ENCODE measurements at places on chromosomes 1 and 21. TPM values are rescaled to one million over a fixed set of nuclear protein-coding genes. Genes with fewer than 3 reads are reported as not detected.

- DNase-seq, result no peak
Measured at GRCh38 chr1:109975718-109976117, 8.8 kb upstream of the AHCYL1 start.

Gene NUAK2
- polyA plus RNA-seq, result 1.2 TPM

- DNase-seq, result no peak
Measured at GRCh38 chr1:172004671-172005070, 163.4 kb downstream of the DNM3 start.

DNA sequence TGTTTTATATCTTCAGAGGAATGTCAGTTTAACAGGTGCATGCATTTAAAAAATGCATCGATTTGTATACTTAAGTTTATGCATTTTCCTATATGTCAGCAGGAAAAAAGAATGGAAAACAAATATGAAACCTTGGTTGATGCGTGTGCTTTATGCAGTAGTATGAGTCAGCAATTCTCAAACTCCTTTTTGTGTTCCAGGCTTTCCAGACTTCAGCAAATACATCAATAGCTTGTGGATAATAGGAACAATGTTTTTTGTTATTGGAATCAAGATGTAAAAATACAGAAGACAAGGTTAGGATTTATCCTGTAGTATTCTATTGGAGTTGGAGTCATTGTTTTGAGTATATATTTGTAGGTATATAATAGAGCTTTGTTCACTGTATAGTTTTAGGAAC, 45.2 kb downstream of the CHODL start:
- DNase-seq, result no peak

- no peak for DNase-seq
Measured at GRCh38 chr1:23726686-23727085, 16.6 kb upstream of the ELOA start.

- no peak for DNase-seq
Measured at GRCh38 chr1:54047384-54048305, 5.4 kb downstream of the TMEM59 start.

GRCh38 chr1:235108876-235109275, 19.8 kb downstream of the TOMM20 start:
- DNase-seq, result no peak

Gene TNFRSF9
- polyA plus RNA-seq, result 0.05 TPM

- DNase-seq, result no peak
Measured at GRCh38 chr1:41576620-41577019, 92.1 kb upstream of the EDN2 start.

DNA sequence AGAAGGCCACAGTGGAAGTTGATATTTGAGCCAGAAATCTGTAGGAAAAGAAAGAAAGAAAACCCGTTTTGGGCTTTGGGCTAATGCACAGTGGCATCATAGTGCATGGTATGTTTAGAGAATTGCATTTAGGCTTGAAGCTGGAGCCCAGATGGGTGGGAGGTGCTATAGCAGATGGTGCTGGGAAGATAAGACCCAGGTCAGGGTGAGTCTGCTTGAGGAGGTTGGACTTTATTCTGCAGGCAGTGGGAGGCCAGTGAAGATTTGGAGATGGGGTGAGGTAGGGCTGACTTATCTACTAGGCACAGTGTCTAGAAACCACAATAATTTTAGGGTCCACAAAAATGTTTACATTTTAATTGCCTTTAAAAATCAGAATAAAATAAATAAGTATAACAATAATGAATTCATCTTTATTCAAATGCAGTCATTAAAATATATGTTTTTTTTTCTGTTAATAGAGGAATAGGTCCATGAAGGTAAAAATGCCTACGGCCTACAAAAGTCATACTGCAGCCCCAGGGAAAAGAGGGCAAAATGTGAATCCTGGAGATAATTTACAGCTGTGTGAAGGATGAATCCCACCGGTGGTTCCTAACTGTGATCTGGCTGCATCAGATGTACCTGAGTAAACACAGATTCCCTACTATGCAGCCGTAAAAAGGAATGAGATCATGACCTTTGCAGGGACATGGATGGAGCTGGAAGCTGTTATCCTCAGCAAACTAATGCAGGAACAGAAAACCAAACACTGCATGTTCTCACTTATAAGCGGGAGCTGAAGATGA, 8.7 kb downstream of the DNAJC6 start:
- DNase-seq, result no peak

- no peak for DNase-seq
Measured at GRCh38 chr1:119483441-119484200, 23.4 kb upstream of the HSD3B1 start.

Gene PROX1
- polyA plus RNA-seq, result 4.8 TPM

Gene OR2T35
- not detected for polyA plus RNA-seq

- no peak for DNase-seq
Measured at GRCh38 chr1:66684353-66684752, 67.9 kb upstream of the DYNLT5 start.

Gene LRRIQ3
- polyA plus RNA-seq, result 0.52 TPM

DNA sequence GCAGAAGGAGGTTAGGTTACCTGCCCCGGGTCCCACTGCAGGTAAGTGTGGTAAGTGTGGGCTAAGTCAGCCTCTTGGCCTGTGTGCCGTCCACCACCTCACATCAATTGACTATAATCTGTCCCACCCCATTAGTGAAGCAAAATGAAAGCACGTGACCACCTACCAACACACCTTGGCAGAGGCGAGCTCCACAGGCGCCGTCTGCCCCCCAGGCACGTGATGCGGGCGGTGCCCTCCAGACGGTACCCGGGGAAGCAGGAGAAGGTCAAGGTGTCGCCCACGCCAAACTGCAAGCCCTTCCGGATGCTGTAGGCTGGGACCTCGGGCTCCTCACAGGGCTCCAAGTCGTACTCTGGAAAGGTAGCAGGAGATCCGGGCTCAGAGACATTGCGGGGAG, 149.5 kb upstream of the HMGB4 start:
- DNase-seq, result no peak

DNA sequence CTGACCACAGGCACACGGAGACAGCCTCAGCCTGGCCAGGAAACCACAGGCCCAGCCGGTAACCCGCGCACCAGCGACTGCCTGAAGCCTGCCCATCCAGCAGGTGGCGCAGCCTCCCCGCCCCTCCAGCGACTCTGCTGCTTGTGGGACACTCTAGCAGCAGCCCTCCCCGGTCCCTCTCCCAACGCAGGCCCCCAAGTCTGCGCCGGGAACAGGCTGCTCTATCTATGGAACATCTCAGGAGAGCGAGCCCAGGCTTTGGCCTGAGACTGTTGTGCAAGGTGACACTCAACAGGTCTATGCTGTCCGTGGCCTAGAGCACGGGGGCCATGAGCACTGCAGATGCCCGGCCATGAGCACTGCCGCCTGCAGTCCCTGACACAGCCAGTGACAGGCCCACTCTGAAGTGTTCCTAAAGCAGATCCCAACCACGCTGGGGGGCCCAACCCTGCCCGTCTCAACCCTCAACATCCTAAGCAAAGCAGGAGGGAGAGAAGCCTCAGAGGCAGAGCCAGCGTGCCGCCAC, 28.4 kb downstream of the WDR4 start:
- DNase-seq, result no peak

Gene THEM5
- polyA plus RNA-seq, result not detected

- no peak for DNase-seq
Measured at GRCh38 chr1:177487481-177487880, 316.7 kb downstream of the BRINP2 start.

Gene PCNX2
- polyA plus RNA-seq, result 5.7 TPM

DNA sequence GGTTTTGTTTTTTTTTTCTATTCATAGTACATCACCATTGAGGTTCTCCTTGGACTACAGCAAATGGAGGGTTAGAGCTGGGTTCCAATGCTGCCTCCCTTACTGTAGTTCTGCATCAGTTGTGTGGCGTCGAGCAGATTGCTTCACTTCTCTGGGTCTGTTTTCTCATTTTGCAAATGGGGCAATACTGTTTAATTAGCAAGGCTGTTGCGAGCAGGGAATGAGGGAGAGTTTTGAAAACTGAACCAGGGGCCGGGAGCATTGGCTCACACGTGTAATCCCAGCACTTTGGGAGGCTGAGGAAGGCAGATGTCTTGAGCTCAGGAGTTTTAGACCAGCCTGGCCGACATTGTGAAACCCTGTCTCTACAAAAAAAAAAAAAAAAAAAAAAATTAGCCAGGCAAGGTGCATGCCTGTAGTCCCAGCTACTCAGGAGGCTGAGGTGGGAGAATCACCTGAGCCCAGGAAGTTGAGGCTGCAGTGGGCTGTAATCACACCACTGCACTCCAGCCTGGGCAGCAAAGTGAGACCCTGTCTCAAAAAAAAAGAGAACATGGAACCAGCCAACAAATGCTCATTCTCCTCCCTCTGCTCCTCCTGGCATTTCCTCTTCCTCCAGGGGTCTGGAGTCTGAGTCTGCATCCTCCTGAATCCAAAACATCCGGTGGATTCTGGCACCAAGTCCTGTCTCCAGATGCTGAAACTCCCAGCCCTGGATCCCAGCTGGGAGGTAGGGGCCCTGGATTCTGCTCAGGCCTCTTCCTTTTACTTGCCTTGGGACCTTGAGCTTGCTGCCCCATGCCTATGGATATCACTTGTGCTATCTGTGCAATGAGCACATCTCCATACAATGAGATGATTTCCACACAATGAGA, 3.7 kb upstream of the PLOD1 start:
- DNase-seq, result peak; percentile 59

DNA sequence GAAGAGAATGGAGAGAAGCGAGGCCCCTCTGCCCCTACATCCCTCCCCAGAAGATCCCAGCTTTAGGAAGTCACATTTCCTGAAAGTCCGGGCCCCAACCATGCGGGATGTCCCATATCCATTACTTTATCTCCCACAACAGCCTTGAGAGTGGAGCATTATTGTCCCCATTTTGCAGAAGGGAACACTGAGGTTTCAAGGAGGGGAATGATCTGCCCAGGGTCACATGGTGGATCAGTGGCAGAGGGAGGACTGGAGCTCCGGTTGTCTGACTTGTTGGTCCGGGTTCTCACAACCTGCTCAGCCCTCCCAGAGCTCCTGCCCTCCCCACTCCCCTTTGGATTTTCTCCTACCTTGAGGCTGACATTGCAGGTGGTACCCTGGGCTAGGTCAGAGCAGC, 2.2 kb upstream of the CRYBG2 start:
- no peak for DNase-seq

GRCh38 chr1:115323366-115324004, 14.6 kb downstream of the NGF start:
- no peak for DNase-seq

DNA sequence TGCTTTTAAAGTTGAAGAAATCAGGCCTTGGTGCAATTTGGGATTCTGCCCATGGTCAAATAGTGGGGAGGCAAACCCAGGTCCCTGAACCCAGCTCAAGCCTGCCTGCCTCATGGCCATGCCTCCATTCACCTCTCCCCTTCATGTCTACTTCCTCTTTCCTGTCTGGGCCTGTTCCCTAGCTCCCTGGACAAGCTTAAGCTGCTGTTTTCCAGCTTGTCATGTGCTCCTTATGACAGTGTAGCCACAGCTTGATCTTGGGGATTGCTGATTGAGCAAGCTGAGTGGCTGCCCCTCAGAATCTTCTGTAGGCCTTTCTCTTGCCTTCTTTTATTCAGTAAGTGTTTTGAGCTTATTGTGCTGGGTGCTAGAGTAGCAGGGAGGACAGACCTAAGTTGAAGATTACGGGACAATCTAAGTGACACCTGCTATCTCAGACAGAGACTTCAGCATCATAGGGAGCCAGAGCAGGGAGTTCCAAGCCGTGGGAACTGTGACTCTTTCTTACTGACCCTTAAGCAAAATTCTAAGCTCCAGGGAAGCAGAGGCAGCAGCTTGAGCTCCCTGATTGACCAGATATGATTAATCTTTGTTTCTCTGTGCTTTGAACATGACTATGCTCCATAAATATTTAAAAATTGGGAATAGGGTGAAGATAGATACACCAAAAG, 520 bp upstream of the MR1 start:
- DNase-seq, result peak; percentile 36

Gene LCE3C
- polyA plus RNA-seq, result not detected

- DNase-seq, result no peak
Measured at GRCh38 chr1:116323491-116323890, 49.6 kb upstream of the ATP1A1 start.

GRCh38 chr1:186091222-186091720, 283.8 kb downstream of the TPR start:
- DNase-seq, result no peak

- no peak for DNase-seq
Measured at GRCh38 chr1:224747578-224747977, 131.5 kb downstream of the CNIH3 start.

GRCh38 chr21:38263493-38263892, 6.7 kb downstream of the KCNJ15 start:
- DNase-seq, result no peak

- no peak for DNase-seq
Measured at GRCh38 chr21:25838809-25839208, 104.0 kb downstream of the GABPA start.

DNA sequence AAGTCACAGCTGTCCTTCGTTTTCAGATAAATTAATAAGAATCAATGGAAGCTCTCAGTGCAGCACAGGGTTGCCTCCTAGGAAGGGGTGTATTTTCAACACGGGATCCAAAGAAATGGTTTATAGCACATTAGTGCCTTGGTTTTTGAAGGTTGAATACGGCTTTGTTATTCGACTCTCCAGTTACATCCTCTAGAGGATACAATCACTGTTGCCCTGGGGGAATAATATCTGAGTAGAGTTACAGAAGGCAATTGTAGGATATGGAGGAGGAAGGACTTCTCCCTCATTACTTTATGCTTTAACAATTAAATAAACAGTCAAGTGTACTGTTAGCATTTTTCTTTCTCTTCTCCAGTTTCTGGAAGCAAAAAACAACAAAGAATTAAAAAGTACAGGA, 14.3 kb upstream of the ZNF326 start:
- DNase-seq, result no peak

DNA sequence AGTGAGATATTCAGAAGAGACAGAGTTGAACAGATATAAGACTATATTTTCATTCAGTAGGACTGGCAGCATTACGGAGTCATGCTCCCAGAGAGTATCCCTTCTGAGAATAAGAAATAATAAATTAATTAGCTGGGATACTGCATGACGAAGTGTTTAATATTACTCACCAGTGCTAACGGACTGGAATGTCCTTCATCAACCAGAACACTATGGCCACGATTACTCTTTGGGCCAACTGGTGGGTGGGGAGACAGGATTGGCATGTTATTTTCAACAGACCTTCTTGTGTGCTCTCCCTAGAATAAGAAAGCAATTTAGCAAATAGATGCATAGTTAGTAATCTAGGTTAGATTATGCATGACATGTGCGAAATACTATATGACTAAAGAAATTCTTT, 32.4 kb downstream of the ERICH3 start:
- DNase-seq, result no peak

GRCh38 chr1:194830387-194830786, 1644.0 kb upstream of the B3GALT2 start:
- no peak for DNase-seq

Gene HENMT1
- polyA plus RNA-seq, result 6.2 TPM

Data from ovary (tissue), 10 donors.